ENCODE measurements at places on chromosomes 5 and 9.

DNA sequence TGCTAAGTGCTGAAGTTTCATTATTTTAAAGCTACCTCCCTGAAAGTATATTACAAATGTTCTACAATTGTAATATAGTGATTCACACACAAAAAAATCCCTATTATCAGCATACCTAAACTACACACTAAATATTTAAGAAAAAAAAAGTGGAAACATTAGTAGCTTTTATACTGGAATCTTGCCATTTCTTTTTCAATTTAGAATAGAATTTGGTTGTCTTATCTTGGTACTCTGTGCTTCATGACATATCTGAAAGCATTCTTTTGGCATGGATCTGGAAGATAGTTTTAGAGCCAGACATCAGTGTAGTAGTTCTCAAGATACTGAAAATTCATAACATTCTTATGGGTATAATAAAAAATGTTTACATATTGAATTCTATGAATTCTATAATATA, 35.0 kb downstream of the SLC1A3 start:
- no peak for DNase-seq

- DNase-seq, result no peak
Measured at GRCh38 chr9:17130291-17130690, 4.5 kb upstream of the CNTLN start.

DNA sequence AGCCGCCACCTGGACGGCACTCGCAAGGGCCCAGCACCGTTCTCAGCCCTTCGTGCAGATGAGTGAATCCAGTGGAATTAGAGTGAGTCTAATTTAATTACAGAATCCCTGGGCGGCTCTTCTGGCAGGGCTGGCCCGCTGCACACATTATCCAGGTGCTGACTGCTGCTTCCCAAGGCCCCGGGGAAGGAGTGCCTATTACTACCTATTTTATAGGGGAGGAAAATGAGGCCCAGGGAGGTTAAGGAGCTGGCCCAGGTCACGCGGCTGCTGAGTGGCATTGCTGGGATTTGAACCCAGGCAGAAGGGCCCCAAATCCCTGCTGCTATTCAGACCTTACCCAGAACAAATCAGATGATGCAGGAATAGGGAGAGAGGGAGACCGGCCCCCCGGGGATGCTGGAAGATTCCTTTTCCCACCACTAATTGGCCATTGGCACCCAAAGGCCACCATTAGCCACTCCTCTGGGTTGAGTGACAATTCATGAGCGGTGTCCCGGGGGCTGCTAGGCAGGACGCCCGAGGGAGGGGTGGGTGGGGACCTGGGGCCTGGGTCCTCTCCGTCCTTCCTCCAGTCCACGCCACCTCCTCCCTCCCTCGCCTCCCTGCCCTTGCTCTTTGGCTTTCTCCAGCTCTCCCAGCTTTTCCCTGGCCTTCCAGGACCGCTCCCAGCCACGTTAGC, 10.3 kb upstream of the QRFP start:
- no peak for DNase-seq

DNA sequence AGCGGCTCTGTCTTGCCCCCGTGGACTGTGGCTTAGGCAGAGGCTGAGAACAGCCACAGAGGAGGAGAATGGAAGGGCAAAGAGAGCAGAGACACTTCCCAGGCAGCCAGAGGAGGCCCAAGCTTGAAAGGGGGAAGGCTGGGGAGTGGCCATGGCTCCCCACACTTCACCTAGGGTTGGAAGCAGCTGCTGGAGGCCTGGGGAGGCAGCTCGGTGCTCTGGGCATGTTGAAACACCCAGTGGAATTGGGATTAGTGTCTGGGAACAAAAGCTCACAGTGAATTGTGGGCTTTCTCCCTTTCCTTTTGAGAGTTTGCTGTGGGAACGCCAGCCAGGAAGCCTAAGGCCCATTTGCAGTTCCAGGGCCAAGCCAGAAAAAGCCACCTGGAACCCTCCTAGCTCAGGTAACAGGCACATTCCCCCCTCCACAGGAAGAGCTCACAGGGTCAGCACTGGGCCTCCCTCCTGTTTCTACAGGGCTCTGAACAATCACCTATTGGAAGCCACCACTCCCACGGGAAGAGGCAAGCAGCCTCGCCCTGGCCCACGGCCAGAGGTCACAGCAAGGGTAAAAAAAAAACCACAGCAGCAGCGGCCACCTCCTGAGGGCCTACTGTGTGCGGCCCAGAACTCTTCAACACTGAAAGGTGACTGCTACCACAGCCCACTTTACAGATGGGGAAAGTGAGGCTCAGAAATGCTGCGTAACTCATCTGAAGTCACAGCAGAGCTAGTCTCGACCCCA, 20.2 kb downstream of the EEIG1 start:
- DNase-seq, result no peak

GRCh38 chr9:107218829-107219485, 64.1 kb upstream of the RAD23B start:
- DNase-seq, result no peak

GRCh38 chr9:72294936-72295335, 70.1 kb downstream of the ZFAND5 start:
- no peak for DNase-seq

DNA sequence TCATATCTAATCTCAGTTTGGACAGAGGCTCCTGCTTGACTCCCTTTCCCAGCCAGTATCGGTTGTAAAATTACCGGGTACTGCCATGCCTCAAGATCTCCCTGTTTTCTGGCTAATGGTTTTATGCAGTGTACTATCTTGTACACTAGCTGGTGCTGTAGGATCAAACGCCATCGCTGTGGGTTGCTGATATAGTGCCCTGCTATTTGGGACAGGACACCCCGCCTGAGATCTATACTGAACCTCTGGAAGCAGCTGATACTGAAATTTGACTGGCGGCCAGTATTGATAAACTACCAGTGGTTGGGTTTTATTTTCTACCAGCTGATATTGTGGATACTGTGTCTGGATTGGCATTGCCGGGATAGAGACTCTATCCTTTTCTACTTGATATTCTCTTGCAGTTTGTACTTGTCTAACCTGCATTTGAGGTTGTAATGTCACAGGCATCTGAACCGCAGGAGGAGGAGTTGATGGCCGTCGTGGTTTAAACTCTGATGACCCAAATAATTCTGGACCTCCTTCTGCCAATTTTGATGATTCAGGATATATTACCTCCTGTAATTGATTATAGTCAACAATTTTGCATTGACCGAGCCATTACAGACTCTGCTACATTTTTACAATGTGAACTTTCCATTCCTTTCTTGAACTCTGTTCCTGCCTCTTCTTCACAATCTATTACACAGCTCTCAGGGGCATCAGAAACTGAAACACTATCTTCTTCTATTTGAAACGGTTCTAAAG, 112.5 kb upstream of the LARP1 start:
- no peak for DNase-seq

- DNase-seq, result no peak
Measured at GRCh38 chr9:87677776-87678587, 47.9 kb upstream of the CTSL start.

DNA sequence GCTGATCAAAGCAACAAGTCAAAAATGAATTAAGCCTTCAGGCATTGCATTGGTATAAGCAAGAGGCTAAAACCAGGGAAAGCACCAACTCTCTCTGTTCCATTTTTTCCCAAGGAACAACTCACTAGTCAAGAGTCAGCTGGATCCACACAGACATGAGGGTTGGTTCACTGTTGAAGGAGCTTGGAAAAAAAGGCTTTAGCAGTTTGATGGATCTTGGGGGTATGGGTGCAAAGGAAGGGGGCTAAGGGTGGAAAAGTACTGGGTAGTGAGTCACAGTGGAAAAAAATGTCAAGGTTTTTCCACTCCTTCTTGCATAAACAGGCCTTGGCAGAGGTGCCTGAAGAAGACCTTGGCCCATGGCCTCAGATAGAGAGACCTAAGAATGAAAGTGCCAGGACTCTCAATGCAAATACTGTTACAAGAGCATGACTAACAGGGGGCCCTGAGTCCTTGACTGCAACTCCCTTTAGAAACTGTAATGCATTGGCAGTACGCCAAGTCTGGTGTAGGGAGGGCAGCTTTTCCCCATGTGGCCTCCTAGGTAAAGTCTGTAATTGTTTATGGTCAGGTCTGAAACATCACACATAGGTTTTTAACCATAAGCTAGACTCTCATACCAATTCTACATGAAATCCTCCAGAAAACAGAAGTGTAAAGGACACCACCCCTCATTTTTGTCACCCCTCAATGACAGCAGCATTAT, 23.7 kb downstream of the ACTL7A start:
- DNase-seq, result no peak

DNA sequence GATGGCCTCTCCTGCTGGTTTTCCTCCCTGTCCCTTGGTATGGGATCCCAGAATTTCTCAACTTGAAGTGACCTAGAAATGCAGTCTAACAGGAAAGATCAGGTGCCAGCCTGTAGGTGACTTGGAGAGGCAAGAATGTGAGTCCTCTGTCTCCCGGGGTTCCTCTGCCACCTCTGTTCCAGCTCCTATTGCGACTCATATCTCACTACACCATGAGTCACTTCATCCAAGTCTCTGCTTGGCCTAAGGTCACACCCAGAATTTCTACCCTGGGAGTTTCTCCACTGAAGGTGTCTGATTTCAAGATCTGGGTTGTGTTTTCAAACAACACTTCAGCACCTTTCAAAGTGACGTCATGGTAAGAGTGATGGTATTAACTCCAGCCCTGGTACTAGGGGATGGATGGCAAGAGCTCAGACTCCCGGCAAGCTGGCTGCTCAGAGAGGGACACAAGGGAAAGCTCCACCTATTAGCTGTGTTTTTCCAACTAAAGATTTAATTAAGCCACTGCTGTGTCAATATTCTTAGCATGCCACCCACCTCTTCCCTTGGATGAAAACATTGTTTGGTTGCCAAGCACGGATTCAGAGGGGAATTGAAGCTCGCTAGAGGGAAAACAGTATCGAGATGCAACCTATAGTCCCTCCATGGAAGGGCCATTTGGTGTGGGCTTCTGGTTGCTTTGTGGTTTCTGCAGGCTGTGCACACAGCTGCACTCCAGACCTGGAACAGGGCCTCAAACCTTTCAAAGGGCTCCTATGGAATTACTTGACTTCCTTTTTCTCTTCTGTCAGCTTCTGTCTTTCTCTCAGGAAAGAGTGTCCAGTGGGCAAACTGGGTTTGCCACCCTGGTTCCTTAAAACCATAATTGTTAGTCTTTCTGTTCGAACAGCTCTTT, 205.7 kb downstream of the GAS1 start:
- DNase-seq, result no peak

DNA sequence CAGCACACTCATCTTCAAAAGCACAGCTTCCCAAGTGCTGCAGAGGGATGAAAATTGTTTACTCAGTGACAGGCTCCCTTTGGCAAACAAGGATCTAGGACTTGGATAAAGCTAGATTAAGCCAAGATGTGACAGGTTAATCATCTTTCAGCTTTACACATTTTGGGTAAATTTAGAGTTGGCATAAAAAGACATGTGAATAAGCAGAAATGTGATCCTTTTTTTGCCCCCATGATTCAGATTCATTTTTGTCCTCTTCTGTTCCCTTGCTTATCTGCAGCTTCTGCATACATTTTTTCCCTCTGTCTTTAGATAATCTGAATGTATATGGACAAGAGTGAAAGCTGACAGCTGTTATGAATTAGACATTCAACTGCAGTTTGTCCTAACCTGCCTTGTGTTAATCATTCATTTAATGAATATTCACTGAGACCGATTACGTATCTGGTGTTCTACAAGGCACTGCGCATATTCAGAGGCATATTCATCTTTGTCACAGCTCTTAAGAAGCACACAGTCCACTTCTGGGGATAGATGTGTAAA, 19.6 kb downstream of the ADAMTSL1 start:
- DNase-seq, result no peak

DNA sequence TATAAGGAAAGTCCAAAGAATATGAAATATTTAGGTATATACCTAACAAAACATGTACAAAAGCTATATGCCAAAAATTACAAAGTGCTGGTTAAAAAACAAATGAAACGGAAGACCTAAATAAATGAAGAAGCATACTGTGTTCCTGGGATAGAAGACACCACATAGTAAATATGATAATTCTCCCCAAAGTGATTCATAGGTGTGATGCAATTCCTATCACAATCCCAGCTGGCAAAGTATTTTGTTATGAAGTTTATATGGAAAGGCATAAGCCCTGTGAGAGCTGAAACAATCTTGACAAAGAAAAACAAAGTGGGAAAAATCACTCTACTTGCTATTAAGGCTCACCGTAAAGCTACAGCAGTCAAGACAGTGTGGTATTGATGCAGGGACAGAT, 2.6 kb upstream of the SMIM23 start:
- DNase-seq, result no peak

DNA sequence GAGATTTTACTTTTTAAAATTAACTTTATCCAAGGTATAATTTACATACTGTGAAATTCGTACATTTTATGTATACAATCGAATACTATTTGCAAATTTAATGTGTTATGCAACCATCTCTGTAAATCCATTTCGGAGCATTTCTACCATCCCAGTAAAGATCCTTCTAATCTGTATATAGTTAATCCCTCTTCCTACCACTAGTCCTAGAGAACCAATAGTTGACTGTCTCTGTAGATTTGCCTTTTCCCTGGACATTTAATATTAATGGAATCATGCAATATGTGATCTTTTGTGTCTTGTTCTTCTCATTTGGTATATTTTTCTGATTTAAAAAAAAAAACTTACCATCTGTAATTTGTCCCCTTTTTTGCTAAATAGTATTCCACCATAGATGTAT, 74.8 kb downstream of the RAB24 start:
- no peak for DNase-seq

- no peak for DNase-seq
Measured at GRCh38 chr5:9733486-9733885, 103.3 kb upstream of the TAS2R1 start.

DNA sequence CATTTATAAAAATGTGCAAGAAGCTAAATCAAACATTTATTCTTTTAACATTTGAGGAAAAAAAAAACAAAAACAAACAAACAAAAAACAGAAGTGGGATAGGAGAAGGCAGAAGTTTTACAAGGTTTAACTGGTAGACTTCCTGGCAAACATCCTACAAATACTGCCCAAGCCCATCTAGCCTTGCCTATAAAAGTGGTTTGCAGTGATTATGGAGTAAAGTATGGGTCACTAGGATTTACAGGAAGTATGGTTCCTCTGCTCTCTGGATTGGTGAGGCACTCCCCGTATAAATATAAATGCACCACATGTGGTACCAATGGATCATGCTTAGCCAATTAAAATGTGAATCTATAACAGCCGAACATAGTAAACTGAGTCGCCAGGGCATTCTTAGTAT, 291.9 kb downstream of the EDIL3 start:
- no peak for DNase-seq

DNA sequence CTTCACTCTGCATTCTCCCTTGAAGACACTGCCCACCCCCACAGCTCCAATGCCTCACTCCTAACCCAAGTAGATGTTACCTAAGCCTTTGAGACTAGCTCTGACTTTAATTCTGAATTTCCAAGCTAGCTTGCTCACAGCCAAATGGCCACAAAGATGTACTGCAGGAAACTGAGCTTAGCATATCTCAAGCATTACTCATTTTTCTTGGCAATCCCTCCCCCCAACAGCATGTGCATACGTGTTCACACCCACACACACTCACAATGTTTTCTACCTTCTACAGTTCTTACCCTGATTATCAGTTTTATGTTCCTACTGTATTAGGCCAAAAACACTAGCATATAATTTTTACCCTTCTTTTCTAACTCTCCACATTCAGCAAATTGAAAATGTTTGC, 13.7 kb upstream of the GRIA1 start:
- DNase-seq, result no peak

Measured in activated gamma-delta T cell (primary cell).